Stimulated activated CD8-positive, alpha-beta memory T cell treated with anti-CD3 and anti-CD28 coated beads, Interleukin-4, amount 100 ng/mL, for 4 hours (primary cell): ENCODE measurements at places on chromosomes 1 and 21.

DNA sequence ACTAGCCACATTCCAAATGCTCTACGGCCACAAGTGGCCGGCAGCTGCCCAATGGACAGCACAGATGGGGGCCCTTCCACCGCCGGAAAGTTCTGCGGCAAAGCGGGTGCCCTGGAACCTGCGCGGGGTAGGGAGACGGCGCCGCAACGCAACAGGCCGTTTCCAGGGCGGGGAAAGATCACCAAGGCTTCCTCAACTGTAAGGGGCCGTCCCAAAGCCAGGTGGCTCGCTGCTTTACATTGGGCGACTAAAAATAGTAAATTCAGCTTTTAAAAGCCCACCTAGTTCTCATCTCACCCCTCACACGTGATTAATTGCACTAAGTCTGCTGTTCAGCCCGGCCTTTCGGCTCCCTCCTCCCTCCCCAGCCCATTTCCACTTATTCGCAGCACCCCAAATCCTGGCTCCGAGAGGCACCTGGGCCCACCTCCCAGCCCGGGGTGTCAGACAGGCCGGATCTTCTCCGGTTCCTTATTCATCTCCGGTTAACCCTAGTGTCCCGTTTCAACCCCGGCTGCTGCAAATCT, 643 bp downstream of the CFAP298 start:
- DNase-seq, result no peak

GRCh38 chr1:34113887-34114286, 51.1 kb downstream of the CSMD2 start:
- DNase-seq, result no peak

DNA sequence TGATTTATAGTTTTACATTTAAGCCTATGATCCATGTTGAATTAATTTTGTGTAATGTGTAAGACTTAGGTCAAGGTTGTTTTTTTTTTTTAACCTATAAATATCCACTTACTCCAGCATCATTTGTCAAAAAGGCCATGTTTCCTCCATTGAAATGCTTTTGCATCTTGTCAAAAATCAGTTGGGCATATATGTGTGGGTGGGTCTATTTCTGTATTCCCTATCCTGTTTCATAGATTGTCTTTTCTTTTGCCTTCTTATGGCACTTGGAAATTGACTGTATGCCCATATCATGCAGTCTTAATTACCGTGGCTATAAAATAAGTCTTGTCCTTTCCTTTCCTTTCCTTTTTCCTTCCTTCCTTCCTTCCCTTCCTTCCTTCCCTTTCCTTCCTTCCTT, 138.2 kb downstream of the PRDM2 start:
- no peak for DNase-seq

GRCh38 chr1:11147197-11147770, 41.9 kb upstream of the ANGPTL7 start:
- DNase-seq, result no peak

DNA sequence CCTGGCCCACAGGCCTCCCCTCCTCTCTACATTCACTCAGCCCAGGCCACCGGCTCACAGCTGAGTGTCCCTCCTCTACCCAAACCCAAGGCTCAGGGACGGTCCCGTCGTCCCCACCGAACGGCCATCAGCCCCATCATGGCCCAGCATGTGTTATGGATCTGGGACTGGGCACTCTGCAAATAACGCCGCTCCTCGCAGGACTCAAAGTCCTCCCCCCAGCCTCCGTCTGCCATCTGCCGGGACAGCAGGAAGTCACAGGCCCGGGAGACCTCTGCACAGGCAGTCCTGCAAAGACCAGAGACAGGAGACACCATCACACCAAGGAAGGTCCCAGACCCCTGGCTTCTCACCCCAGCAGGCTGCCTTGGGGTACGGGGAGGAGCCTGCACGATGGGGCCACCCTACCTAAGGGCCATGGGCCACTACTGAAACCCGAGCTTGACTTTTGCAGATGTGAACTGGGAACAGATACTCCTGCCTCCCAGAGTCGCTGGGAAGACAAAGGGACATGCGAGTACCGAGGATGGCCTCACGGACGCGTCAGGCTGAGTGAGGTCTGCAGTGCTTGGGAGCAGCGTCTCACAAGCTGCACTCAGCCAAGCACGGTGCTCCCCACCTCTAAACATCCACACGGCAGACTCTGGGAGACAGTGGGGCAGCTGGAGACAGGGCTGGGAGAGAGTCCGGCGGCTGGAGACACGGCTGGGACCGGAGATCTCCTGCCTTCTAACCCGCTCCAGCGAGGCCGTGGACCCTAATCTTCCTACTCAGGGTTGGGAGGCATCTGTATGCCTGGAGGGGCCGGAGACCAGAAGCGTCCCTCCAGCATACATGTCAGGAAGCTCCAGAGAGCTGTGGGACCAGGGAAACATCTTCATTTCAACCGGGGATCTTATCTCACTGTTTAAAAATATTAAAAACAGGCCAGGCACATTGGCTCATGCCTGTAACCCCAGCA, 10.4 kb upstream of the SPATC1L start:
- no peak for DNase-seq
